Fibroblast of skin of abdomen (primary cell): ENCODE measurements at places on chromosomes 2 and 18.

- DNase-seq = no peak
Measured at GRCh38 chr18:68874361-68874760, 76.5 kb downstream of the CCDC102B start.

GRCh38 chr2:108325756-108326155 is 37.1 kb downstream of the SULT1C2 start:
- DNase-seq = no peak

DNA sequence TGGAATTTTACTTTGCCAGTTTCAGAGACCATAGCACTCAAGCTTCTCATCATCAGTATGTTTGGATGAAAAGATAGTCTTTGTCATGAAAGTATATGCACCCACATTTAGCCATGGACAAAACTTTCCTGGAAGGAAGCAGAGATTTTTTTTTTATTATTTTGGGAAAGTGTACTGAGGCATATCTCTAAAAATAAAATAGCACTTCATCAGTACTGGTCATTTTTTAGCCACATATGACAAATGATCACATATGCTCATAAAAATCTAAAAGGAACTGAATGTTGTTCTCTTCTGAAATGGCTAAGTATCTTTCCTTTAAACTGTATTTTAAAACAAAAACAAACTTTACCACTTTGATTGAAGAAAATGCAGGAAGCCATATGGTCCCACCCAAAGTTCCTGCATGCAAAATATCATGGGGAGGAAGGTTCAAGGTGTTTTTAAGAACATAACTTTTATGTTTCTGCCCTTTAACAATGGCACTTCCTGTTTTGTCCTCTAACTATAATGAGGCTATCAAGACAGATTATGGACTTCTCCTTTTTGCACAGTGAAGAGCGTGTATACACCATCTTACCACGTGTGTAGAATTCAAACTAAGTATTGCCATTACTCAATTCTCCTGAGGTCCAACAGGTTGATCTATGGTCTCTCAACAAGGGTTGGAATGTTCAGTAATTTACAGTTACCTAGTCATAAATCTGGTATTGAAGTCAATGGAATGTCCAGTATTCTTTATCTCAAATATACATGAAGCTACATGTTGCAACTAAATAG is 77.1 kb upstream of the SLC39A10 start:
- DNase-seq = peak; percentile 60

DNA sequence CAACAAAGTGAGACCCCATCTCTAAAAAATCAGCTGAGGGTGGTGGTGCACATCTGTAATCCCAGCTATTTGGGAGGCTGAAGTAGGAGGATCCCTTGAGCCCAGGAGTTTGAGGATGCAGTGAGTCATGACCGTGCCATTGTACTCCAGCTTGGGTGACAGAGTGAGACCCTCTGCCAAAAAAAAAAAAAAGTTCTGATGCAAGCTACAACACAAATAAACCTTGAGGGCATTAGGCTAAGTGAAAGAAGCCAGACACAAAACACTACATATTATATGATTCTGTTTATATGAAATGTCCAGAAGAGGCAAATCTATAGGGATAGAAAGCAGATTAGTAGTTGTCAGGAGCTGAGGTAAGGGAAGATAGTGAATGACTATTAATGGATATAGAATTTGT is 13.0 kb downstream of the YWHAQ start:
- DNase-seq = no peak

DNA sequence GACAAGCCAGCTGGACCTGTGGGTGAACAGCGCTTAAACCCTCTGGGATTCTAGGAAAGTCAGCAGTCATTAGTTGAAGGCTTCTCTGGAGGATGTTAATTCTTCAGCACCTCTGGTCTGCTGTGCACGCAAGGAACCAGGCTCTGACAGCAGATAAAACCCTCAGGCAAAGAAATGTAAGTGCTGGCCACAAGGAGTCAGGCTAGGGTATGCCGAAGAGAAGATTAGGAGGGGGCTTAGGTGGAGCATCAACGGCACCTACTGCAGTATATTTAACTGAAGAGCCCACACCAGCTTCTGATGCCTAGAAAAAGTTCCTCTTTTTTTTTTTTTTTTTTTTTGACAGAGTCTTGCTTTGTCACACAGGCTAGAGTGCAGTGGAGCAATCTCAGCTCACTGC is 304.2 kb upstream of the MC4R start:
- no peak for DNase-seq

GRCh38 chr2:168567836-168568235 is 111.8 kb downstream of the CERS6 start:
- no peak for DNase-seq

- DNase-seq = no peak
Measured at GRCh38 chr2:151483546-151483945, 73.8 kb downstream of the RIF1 start.

DNA sequence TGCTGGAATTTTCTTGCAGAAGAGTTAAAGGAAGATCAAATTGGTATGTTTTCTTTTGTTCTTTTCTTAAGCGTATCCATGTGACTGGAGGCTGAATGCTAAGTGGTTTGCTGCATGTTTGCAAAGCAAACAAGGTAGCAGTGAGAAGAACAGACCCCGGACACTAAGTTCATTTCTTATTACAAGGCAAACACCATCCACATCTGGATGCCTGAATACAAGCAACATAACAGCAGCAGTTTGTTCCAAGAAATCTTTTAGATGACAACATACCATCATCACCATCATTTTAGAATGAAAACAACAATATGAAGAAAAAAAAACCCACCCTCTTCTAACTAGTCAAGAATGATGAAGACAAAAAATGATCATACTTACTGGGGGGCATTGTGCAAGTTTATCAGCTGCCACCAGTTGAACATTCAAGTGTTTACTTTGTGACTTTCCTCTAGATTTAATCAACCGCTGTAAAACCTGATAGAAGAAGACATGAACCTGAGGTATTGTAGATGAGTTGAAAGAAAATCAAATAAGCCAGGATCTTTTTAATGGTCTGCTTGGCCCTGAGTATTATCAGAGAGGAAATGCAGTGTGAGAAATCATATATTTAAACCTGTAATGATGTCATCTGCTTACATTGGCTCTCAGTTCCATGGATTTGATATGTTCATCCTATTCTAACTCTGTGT is 25.0 kb upstream of the ARL5A start:
- DNase-seq = no peak

GRCh38 chr2:200359552-200359951 is 53.1 kb downstream of the SPATS2L start:
- DNase-seq = no peak

GRCh38 chr2:102621630-102622029 is 2.3 kb downstream of the SLC9A2 start:
- DNase-seq = no peak

GRCh38 chr2:19607931-19608771 is 249.7 kb upstream of the OSR1 start:
- peak; percentile 87 for DNase-seq

DNA sequence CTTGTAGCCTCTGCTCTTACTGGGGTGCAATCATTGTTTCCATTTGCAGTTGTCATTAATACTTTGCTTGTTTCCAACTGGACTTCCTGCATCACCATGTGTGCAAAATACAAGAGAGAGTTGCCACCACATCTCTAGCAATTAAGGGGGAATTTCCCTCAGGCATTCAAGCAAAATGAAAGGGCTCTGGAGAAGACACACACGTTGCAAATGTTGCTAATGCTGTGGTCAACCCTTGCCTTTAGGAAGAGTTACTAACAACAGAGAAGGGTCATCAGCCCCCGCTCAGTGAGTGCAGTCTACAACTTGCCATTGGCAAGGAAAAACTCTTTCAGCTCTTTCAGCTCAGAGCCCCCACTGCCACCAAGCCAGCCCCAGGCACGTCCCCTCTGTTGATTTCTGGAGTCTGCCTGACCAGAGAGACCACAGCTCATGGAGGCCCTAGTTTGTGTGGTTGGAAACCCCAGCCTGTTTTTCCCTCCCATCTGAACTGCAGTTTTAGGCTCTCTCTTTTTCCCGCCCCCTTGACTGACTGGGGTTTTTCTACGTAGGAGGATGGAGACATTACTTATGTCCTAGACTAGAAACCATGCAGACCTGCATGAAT is 25.9 kb upstream of the GPR45 start:
- DNase-seq = no peak

- DNase-seq = no peak
Measured at GRCh38 chr2:191979221-191979730, 132.4 kb upstream of the CAVIN2 start.

GRCh38 chr18:21265971-21266673 is 24.1 kb downstream of the GREB1L start:
- DNase-seq = no peak

DNA sequence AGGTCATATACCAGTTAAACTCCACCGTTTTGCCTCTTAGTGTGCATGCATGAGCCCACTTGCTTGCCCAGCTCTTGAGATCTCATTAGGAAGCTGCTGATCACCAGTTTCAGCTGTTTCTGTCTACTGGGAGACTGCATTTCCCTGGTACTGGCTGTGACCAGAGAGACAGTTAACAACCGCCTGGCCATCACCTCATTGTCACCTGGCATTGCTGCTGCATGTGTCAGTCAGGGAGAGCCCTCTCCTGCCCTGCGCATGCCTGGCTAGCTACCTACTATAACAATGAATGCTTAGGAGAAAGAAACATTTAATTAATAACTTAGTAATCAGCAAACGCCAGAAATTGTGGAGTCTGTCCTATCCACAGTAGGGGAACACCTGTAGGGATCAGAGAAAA is 265.8 kb upstream of the CYRIA start:
- DNase-seq = no peak

- no peak for DNase-seq
Measured at GRCh38 chr2:107806901-107807300, 19.8 kb upstream of the RGPD4 start.

DNA sequence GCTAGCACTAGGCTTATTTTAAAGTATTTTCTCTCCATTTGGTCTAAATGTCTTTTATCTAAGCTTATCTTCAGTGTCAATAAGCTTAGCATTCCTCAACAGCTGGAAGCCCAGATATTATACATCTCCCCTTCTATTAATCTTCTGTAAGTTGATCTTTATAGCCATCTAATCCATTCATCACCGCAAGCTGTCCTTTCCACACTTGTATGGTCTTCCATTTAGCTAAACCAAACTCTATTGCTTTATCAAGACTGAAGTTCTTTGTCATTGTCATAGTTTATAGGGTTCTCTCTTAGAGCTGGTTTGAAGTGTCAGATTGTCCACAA is 101.3 kb upstream of the GPR45 start:
- no peak for DNase-seq

DNA sequence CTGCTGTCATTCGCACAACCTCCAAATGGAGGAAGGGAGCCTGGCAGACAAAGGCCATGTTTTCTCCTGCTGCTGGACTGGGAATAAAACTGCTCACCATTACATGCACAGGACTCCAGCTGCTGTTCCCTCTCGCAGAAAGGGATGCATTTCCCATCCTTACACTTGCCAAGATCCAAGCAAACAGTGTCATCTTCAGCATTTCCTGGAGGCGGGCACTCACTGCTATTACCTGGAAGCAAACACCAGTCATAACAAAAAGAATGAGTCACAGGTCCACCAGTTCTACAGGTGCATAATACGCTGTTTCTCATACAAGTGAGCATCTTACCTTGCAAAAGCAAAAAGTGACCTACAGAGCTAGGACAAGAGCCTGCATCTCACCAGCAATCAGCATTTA is 22.7 kb downstream of the IAH1 start:
- DNase-seq = no peak

- no peak for DNase-seq
Measured at GRCh38 chr2:16476866-16477265, 188.8 kb downstream of the CYRIA start.

GRCh38 chr18:75214766-75215510 is 4.3 kb downstream of the TSHZ1 start:
- DNase-seq = no peak

GRCh38 chr18:26489881-26490280 is 58.5 kb downstream of the KCTD1 start:
- no peak for DNase-seq

- DNase-seq = peak; percentile 85
Measured at GRCh38 chr2:85933753-85934594, 45.2 kb upstream of the ST3GAL5 start.

DNA sequence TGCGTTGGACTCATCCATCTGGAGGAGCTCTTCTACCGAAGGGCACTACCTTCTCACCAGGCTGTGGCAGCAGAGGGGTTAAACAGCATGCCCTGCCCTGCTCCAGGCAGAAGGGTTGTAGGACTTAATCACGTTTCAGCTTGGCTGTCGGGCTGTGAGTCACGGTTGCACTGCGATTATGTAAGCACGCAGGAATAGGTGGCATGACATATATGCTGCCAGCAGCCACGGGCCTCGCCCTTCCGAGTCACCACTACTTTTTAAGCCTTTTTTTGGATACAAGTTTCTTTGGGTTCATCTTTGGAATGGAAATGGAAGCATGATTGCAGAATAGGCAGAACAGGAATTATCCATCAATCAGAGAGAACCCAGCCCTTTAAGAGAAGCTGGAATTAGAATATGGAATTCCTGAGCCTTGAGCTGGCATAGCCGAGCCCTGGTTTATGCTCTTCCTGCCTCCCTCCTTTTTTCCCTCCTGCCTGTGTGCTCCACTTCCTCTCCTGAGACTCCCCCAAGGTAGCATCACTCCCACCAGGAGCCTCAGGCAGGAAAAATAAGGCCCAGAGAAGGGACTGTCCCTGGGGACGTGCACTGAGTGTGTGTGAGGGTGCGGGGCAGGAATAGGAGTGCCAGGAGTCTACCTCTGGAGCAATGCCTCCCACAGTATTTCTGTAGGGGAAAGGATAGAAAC is 86.8 kb downstream of the SEMA4F start:
- DNase-seq = peak; percentile 94

DNA sequence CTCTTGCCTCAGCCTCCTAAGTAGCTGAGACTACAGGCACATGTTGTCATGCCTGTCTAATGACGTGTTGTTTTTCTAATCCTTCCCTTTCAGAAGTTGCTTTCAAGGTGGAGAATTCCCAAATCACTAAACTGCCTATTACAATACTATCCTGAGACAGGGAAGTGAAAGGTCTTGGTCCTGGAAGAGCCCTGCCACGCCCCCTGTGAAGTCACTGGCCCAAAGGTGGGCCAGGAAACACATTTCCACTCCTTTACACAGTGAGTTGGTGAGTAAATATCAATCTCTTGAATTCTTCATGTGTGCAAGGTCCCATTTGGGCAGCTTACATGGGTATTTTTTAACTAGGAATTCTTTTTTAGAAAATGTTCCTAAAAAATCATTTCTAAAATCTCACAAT is 150.1 kb downstream of the THADA start:
- DNase-seq = no peak

DNA sequence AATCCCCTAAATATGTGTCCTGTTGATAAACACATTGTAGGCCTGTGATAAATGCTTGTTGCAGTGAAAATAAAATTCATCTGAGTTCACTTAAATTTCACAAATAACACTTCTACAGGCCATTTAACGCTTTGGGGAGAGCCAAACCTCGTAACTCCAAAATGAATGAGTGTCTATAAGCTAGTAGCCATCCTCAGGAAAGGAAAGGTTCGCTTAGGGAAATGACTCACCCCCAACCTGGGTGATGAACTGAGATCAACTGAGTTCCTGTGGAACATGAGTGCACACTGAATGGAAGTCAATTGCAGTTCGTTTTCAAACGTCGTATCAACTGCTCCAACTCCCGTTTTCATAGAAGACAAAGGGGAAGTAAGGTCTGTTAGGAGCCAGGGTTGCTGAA is 527.6 kb upstream of the ID2 start:
- no peak for DNase-seq

GRCh38 chr2:228059735-228060134 is 121.8 kb downstream of the SPHKAP start:
- DNase-seq = no peak
